ENCODE measurements at places on chromosomes 2 and 18.

- DNase-seq = no peak
Measured at GRCh38 chr2:191664823-191665677, 12.9 kb upstream of the NABP1 start.

DNA sequence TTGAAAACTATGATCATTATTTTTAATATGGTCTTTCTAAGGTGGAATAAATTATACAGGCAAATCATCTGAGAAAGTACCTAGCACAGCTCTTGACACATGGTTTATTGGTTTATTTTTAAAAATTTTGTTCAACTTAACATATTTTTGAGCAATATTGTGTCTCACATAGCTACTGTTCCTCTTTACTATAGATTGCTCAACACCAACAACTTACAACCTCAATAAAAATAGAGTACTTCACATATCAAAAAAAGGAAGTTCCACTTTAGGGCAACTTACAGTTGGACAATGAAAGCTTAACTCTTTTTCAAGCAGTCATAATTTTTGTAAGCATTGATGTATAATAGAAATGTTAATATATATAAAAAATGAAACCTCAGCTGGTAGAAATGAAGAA is 440.9 kb upstream of the UBE2E3 start:
- no peak for DNase-seq

GRCh38 chr2:41697389-41697788 is 350.4 kb upstream of the PKDCC start:
- no peak for DNase-seq

DNA sequence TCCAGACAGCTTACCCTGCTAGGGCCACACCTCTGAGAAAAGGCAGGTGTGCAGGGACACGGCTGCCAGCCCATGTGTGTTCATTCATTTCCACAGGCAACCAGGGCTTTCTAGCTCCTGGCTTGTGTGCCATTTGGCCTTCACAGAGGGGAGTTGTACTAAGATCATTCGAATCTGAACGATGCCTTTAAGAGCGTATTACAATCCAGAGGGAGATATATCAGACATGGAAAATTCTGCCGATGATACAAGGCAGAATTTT is 64.2 kb upstream of the OTOF start:
- DNase-seq = no peak

GRCh38 chr2:191064590-191064989 is 50.6 kb upstream of the STAT1 start:
- no peak for DNase-seq

GRCh38 chr2:147845411-147845971 is 662 bp downstream of the ACVR2A start:
- DNase-seq = peak; percentile 20

GRCh38 chr18:60809937-60810336 is 437.4 kb upstream of the MC4R start:
- no peak for DNase-seq

DNA sequence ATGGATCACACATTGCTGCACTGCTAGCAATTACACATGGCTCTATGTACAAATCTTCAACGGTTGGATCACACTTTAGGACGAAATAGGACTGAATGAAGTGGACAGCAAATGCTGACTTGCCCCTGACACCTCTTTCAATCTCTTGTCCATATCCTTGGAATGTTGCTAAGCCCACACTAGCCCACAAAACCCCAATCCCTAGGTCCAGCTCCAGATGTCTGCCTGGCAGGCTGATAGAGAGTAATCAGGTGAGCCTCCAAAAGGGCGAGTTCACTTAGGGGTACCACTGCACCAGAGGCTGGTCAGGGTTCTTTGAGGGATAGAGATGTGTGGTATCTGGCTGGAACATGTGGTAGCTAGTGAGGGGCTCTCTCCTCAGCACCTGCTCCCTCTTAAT is 18.5 kb upstream of the FHOD3 start:
- no peak for DNase-seq

DNA sequence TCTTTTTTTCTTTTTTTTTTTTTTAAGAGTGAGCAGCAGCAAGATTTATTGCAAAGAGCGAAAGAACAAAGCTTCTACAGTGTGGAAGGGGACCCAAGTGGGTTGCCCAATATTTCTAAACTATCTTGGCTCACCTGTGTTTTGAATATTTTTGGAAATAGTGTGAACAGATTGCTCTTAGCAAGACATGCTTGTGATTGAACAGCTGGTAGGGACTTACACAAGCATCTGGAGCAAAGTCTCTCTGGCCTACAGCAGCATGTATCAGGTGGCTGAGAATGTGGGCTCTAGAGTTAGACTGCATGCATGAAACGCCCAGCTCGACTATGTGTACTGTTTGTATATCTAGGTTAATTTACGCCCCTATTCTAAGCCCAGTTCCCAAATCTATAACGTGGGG is 40.3 kb upstream of the FBXO11 start:
- no peak for DNase-seq

- DNase-seq = no peak
Measured at GRCh38 chr2:147641651-147642050, 203.2 kb upstream of the ACVR2A start.

GRCh38 chr2:102279391-102279735 is 32.0 kb upstream of the IL1RL1 start:
- DNase-seq = no peak

DNA sequence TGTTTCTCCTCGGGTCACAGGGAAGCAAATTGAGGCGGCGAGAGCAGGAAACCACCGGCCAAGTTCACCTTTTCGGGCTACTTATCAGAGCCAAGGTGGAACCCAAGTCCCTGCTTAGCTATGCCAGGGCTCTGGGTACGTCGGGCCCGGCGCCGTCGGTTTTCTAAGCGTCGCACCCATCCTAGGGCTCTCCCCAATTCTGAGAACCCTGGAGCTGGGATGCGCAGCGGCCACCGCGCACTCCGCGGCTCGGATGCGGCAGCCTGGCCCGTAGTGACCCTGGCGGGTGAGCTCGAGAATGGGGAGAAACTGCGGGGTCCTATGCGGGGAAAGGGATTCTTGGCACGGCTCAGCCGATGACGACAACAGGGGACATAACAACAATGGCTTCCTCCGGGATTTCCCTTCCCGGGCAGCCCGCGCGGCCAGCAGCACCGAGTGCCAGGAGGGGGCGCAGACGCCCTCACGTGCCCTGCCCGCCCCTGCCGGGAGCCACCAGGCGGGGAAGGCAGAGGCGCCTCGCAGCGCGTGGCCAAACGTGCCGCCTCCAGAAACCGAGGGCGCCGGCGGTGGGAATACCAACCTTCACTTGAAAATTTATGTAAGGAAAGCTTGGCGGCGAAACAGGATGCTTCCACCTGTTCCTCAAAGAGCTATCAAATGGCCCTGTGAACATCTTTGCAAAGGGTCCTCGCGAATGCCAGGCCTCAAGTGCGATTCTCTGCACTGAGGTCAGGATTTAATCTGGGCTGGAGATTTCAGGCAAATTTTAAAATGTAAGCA is 2.1 kb upstream of the SLC30A3 start:
- peak; percentile 62 for DNase-seq

- no peak for DNase-seq
Measured at GRCh38 chr18:37265382-37265781, 300.2 kb downstream of the CELF4 start.

- DNase-seq = no peak
Measured at GRCh38 chr2:219417374-219417773, 803 bp upstream of the DES start.

GRCh38 chr2:151570191-151570590 is 160.5 kb downstream of the RIF1 start:
- no peak for DNase-seq

DNA sequence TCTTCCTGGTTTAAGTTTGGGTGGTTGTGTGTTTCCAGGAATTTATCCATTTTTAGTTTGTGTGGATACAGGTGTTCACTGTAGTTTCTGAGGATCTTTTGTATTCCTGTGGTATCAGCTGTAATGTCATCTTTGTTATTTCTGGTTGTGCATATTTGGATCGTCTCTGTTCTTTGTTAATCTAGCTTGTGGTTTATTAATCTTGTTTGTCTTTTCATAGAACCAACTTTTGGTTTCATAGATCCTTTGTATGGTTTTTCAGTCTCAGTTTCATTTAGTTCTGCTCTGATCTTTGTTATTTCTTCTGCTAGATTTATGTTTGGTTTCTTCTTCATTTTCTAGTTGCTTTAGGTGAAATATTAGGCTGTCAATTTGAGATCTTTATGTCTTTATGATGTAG is 202.4 kb upstream of the ZSWIM2 start:
- DNase-seq = no peak

GRCh38 chr2:158539176-158540005 is 82.6 kb downstream of the PKP4 start:
- peak; percentile 39 for DNase-seq

DNA sequence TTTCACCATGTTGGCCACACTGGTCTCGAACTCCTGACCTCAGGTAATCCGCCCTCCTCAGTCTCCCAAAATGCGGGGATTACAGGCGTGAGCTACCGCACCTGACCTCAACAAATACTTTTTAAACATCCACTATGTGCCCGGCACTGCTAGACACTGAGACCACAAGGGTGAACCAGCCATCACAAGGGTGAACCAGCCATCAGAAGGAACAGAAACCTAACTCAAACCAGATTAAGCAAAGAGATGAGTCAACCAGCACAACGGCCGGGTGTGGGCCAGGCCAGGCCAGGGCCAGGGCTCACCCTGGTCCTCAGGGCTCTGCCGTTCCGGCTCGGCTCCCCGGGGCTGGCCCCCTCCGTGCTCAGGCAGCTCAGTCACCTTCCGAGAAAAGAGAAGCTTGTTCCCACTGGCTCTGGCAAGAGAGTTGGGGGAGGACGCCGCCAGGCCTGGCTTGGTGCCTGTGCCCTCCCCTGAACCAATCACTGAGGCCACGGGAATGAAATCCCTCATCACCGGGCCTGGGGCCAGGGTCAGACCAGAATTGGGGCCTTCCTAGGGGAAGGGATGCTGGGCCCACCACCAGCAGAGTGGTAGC is 4.4 kb downstream of the TEX44 start:
- DNase-seq = no peak

DNA sequence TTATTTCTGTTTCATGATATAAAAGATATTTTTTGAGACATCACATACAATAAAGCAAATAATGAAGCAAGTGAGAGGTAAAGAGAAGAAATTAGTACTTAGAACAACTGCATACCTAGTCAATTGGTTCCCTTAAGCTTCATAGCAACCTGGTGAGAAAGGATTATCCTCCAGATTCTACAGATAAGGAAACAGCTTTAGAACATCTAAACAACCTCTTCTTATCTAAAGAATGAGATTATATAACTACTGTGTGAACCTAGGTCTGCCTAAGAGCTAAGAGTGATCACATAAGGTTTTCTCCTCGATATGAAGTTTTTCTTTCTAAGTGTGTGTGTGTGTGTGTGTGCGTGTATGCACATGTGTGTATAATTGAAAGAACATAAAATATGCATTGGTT is 265.1 kb downstream of the NOL4 start:
- DNase-seq = no peak

GRCh38 chr2:182767578-182767977 is 51.5 kb downstream of the DNAJC10 start:
- peak; percentile 21 for DNase-seq

DNA sequence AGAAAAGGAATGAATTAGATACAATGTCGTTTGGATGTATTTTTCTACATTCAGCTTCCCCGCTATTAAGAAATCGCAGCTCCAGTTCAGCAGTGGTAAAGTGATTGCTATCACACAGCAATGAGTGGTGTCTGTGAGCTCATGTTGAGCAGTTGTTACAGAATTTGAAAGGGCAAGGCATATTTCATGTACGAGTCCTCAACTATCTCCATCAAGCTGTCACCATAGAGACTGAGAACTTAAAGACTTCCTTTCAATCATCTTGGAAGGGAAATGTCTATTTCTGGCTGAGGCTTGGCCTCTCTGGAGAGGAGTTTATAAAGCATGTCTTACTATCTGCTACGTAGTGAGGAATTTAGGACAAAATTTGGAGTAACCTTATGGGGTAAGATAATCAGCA is 24.4 kb upstream of the FAM117B start:
- no peak for DNase-seq

Measured in erythroblast (primary cell).